ENCODE measurements at places on chromosomes 4 and X.

GRCh38 chrX:123906557-123907316 is 46.9 kb downstream of the XIAP start:
- DNase-seq: no peak

GRCh38 chr4:81589262-81589661 is 117.6 kb upstream of the RASGEF1B start:
- DNase-seq: no peak

DNA sequence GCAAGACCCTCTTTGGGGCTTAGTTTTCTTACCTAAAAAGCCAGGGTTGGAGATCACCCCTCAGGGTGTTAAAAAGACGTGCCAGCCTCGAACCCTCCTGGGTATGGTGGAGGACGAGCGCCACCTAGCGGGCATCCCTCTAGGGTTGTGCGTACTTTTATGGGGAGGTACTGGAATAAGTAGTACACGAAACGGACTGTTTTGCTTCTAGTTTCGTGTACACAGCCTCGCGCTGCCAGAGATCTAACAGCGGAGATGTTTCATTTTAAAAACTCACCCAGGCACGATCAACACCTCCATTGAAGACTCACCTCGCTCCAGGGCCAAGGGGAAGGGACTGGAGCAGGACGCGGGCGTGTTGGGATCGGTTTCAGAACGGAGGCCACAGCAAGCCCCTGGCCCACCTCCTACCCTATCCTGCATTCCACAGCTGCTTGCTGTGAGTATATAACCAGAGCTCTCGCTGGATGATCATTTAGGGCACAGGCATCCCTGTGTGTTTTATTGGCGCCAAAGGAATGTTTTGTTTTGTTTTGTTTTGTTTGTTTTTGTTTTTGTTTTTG is 4.8 kb upstream of the NKX3-2 start:
- DNase-seq: peak; percentile 80

DNA sequence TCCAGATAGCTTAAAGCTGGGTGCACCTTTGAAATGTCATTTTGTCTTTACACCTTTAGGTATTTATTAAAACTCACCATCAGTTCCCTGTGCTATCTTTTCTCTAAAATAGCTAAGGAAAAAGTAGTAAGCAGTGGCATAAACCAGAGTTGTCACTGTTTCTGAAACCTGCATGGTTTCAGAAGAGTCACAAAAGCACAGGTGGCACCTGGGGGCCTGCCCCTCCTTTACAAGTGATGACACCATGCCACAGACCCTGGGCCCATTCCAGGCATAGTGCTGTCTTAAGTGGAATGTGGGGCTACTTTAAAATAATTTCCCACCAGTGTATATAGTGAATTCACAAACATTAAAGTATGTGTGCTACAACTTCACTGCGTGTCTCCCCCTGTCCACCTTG is 47.8 kb downstream of the DCUN1D4 start:
- no peak for DNase-seq

- DNase-seq: no peak
These were observed 2.9 kb downstream of the ANTXR2 start for GRCh38 chr4:80069837-80070731.

- no peak for DNase-seq
These were observed 15.7 kb downstream of the FHL1 start for GRCh38 chrX:136162827-136163570.

DNA sequence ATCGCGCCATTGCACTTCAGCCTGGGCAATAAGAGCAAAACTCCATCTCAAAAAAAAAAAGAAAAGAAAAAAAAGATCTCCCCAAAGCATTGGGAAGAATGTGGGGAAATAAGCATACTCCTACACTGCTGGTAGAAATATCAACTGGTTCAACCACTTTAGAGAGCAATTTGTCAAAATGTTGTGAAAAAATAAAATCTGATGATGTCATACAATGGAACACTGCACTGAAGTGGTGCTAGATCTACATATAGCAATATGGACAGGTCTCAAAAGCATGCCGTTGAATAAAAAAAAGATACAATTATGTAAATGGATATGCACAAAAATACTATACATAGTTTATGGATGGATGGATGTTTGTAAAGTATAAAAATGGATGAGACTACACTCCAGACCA is 18.3 kb upstream of the HUWE1 start:
- DNase-seq: no peak

GRCh38 chrX:96907516-96908272 is 24.0 kb downstream of the RPA4 start:
- no peak for DNase-seq

GRCh38 chr4:140688711-140689598 is 67.2 kb downstream of the TBC1D9 start:
- DNase-seq: no peak

GRCh38 chr4:7862561-7863192 is 77.0 kb downstream of the AFAP1 start:
- DNase-seq: no peak

- no peak for DNase-seq
These were observed 106.8 kb downstream of the STK32B start for GRCh38 chr4:5157791-5158770.

GRCh38 chr4:168183717-168184571 is 91.6 kb downstream of the ANXA10 start:
- no peak for DNase-seq

- DNase-seq: no peak
These were observed 66.9 kb downstream of the ARHGEF9 start for GRCh38 chrX:63718010-63718694.

GRCh38 chr4:146261041-146261440 is 46.7 kb downstream of the REELD1 start:
- no peak for DNase-seq

DNA sequence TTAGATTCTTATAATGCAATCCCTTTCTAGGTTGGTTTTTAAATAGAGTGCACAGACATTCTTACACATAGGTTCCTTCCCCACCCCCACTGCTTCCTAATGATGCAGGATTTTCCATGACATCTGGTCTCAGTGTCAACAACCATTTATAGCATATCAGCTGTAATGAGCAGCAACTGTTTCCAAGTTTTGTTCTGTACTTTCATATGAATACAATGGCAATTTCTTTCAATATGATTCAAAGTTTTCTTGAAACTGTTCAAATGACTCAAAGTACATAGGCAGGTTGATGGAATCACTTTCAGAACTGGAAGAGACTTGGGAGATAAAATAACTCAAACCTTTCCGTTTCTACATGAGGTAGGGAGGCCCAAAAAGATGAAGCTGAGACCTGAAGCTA is 220.7 kb downstream of the CAMK2D start:
- DNase-seq: no peak

GRCh38 chr4:40858962-40859361 is 109.2 kb downstream of the NSUN7 start:
- DNase-seq: no peak

DNA sequence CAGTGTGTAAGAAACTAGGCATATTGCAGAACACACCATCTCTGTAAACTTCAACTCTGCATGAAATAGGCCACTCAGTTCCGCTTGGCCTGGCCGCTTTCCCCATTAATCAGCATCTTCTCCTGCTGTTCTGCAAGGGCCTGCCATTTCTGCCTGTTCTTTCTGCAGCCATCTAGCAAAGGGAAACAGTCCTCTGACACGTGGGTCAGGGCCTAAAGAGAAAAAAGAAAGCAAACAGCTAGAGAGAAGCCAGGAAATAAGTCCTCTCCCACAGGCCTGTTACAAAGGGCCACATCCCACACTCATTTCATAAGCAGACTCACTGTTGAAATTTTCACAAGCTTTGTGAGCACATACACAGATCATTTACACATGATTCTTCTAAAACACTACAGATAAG is 130.1 kb downstream of the PDE5A start:
- no peak for DNase-seq

DNA sequence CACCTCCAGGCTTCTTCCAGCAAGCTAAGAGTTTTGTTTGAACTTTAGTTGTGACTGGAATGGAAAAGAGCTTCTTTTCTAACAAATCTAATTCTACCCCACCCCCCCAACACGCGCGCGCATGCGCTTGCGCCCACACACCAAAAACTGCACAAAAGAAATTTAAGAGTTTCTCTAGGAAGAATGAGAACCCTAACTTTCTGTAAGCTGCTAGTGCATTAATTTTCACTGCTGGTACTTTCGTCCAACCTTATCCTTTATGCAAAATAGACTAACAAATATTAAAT is 9.0 kb upstream of the INTU start:
- DNase-seq: no peak

DNA sequence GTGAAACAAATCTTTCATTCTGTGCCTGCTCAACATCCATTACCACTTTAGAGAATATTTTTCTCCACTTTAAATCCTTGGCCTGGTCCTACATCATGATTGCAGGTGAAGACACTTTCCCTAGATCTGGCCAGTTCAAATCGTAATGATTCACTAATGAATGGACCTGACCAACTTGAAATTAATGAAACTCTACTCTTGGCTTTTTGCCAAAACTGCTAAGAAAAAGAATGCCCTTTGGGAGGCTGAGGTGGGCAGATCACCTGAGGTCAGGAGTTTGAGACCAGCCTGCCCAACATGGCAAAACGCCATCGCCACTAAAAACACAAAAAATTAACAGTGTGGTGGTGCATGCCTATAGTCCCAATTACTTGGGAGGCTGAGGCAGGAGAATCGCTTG is 1082.6 kb upstream of the LCORL start:
- DNase-seq: no peak

GRCh38 chrX:2596555-2597255 is 94.4 kb upstream of the CD99 start:
- DNase-seq: no peak

DNA sequence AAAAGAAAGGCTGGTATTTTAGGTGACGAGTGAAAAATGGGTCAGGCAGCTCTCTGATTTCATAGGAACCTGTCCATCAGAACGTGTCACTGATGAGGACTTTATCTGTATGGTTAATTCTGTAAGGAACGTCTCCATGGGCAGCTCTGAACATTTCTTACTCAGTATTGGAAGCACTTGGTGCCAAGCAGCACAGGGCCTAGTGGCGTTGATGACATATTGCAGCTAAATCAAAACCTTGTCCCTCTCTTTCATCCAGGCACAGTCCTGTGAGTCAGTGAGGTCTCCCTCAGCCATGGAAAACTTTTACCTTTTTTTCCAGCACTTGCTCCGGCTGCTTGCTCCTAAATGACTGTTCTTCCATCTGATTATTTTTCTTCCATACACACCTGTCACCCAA is 301.9 kb downstream of the DHX15 start:
- DNase-seq: no peak

GRCh38 chr4:156886481-156886880 is 85.1 kb downstream of the PDGFC start:
- DNase-seq: no peak

- no peak for DNase-seq
These were observed 12.5 kb downstream of the KLHL15 start for GRCh38 chrX:24014388-24015018.

- no peak for DNase-seq
These were observed 2095.9 kb downstream of the ARAP2 start for GRCh38 chr4:34148322-34148908.

DNA sequence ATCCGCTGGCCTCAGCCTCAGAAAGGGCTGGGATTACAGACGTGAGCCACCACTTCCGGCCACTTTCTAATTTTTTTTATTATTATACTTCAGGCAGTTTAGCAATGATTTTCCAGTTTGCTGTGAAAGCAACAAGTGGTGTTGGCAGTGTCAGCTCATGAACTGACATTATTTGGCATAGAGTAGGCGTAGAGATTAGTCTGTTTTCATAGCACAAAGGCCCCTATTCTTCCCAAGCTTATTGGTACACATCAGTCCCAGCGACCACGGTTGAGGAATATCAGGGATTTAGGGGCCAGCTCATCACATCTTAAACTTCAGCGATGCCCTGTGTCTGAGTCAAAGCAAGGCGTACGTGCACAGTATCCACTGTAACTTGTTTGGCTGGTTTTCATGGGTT is 53.0 kb upstream of the RASSF6 start:
- no peak for DNase-seq

- no peak for DNase-seq
These were observed 77.4 kb downstream of the PLAC1 start for GRCh38 chrX:134580907-134581306.

DNA sequence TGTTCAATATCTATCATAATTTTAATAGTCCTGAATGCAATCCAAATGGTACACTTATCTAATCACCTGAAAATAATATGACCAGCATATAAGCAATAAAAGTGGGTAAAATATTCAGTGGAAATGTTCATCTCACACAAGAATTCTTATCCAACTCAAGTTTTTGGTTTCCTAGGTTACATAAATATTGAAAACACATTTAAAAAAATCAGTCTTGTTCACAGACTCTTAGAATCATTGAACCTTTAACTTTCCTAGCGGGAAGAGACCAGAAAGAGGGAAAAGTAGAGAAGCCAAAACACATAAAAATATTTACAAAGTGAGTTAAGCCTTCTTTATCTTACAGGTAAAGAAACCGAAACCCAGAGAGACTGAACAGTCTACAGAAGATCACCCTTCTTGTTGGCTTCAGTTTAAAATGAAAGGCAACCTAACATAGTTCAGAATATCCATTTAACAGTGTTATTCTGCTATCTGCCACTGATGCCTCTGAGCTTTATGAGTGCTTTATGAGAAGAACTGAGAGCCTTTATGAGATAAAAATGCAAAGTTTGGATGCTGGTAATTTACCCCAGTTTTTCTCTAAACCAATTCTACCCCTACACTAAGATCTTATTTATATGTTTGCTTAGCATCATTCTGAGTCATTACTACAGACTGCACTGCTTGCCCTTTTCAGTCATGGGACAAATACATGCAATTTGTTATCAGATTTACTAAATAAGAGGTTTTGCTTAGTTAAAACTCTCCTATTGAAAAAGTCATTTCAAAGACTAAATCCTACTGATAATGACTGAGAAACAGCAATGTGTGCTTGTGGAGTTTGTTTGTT is 453.3 kb upstream of the INTU start:
- DNase-seq: no peak

DNA sequence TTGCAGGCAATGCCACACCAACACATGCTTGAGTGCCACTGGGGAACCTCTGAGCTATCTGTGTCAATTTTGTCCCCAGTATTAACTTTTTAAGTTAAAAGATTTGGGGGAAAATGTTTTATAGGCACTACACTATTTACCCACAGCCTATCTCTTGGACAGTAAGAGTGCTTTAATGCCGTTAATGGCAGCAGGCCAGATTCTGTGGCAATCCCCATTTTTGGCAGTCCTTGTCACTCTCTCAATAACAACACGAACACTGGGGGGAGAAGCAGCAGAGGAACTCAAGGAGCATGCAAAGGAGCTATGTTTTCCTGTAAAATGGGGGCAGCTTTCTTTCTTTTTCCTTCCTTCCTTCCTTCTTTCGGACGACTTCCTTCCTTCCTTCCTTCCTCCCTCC is 168.6 kb downstream of the NSUN7 start:
- no peak for DNase-seq

DNA sequence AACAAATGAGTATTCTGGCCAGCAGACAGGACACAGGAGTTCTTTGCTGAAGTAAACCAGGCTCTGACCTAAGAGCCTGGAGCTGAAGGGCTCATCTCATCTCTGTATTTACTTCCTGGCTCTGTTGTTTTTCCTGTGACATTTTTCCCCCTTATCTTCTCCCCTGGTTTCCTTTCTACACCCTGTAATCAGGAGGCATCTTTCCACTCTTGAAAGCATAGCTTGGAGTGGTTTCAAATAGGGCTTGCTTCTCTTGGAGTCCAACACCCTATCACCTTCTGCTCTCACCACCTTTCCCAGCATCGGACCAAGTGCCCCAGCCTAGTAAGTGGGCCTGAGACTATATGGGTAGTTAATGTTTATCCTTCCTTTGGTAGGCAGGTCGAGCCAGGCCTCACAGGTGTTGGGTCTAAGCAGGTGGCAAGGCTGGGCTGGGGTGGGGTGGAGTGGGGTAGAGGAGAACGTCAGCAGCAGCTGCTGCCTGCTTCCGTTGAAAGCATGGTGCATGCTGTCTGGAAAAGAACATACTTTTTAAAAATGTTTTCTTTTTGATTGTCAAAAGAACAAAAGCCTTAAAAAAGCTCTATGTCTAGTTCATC is 1.2 kb downstream of the DRP2 start:
- DNase-seq: no peak

- no peak for DNase-seq
These were observed 1002.9 kb upstream of the IGFBP7 start for GRCh38 chr4:58113126-58113525.
